ENCODE measurements at places on chromosomes 3 and 15.

- no peak for DNase-seq
These were observed 15.4 kb upstream of the AADAC start for GRCh38 chr3:151798466-151798865.

DNA sequence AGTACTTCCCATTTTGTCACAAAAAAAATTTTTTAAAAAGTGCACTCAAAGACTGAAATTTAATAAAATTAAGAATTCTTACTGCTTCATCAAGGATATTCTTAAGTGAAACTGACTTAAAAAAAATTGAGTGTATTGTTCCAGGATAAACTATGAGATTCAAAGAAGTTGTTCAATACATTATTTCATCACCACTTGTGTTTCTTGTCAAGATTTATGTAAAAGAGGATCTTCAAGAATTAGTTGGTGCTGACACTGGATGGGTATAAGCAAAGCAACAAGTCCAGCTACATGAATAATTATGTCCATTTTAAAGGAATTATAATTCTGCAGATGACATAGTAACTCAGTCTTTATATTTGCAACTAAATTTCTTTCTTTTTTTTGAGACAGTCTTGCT, 4.3 kb upstream of the AP4E1 start:
- DNase-seq = no peak

- no peak for DNase-seq
These were observed 15.8 kb downstream of the SLC12A1 start for GRCh38 chr15:48221885-48222284.

- no peak for DNase-seq
These were observed 105.2 kb upstream of the EPHA3 start for GRCh38 chr3:89002191-89002590.

DNA sequence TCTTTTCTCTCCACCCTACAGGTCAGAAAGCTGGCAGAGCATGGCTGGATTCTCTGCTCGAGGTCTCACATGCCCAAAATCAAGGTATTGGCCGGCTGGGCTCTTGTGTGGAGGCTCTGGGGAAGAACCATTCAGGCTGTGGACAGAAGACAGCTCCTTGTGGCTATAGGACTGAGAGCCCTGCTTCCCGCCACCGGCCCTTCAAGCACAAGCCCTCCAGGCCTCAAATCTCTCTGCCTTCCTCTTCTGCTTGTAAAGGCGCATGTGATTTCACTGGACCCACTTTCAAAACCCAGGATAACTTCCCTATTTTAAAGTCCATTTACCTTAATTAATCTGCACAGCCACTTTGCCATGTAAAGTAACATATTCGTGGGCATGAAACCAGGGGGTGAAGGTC, 36.2 kb upstream of the MGLL start:
- no peak for DNase-seq
